ENCODE measurements at places on chromosomes 7 and 10. TPM values are rescaled to one million over a fixed set of nuclear protein-coding genes. Genes with fewer than 3 reads are reported as not detected.

GRCh38 chr10:114042895-114043531, 653 bp upstream of the ADRB1 start:
- DNase-seq = peak; percentile 55

- DNase-seq = no peak
These were observed 423.4 kb downstream of the SORCS1 start for GRCh38 chr10:106741006-106741530.

DNA sequence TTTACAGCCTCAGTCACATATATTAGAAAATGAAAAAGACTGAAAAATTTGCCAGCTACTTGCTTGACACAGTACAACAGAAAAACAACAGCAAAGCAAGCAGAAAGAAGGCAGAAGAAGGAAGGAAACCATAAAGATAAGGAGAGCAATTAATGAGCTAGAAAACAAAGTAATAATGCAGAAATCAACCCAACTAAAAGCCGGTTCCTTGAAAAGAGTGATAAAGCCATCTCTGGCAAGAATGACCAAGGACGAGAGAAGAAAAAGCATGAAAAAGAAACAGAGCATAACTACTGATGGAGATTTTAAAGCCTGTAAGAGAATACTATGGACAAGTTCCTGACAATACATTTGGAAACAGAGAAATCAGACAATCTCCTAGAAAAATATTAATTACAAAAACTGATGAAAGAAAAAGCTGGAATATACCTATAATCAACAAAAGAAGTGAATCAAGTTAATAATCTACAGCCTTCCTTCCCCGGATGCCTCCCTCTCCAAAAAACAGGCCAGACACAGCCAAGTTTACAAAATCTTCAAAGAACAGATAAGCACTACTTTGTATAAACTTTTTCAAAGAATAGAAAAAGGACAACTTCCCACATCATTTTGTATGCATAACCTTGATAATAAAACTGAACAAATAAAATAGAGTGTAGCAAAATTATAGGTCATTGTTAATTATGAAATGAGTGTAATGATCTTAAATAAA, 204.0 kb downstream of the BAMBI start:
- no peak for DNase-seq

DNA sequence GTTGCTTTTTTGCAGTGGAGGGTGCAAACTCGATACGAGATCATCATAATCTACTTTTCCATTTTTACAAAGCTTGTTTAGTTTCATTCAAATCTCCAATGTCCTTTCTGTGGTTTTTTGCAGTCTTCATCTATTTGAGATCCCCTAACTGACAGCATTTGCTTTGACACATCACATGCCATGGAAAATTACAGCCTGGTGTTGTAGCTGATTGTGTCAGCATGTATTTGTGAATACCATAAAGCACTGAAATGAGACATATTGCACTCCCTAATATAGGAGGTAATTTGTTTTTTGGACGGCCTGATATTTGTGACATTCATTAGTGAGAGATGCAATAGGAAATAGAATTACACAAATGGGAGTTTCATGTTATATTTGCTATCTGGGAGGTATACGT, 620.8 kb downstream of the KCNMA1 start:
- no peak for DNase-seq

GRCh38 chr10:12381536-12382156, 32.3 kb downstream of the CAMK1D start:
- DNase-seq = no peak

DNA sequence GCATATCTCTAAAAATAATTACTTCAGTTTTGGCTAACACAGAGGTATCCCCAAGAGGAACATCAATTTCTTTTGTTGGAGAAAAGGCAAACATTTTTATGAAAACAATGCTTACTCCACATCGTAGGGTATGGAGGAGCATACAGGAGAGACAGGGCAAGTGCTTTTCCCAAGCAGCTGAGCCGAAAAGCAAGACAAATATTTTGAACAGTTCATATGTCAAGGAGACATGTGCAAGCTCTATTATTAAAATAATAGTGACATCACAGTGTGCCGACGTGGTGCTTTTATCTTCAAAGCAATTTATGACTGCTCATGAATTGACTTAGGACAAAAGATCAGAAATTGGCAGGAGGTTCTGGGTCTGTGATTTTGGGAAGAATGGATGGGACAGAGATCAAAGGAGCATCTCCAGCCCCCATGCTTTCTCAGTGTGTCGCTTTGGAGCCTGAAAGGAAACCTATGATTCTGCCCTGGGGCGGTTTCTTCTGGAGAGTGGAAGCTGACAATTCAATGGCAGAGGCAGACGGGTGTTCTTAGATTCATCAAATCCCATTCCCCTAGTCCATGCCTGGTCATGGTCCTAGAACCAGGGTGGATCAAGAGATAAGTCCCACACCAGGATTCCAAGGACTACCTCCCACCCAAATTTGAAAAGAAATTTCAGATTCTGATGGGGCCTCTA, 97.1 kb downstream of the JCAD start:
- no peak for DNase-seq

- DNase-seq = peak; percentile 14
These were observed 92.2 kb upstream of the EFCAB10 start for GRCh38 chr7:105673367-105674084.

DNA sequence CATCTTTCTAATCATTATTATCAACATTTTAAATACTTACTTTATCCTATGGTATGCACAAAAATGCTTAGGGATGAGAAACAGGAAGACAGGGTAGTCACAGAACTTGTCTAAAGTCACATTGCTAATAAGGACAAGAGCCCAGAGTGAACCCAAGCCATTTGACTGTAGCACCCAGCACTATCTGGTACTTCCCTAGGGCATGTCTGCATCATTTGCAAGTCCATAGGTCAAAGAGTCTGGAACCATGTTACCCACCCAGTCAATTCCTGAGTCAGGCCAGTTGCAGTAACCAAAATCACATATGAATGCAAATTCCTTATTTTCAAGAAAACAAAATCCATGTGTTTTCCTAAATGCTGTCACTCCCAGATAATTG, 19.1 kb downstream of the ASAH2 start:
- DNase-seq = no peak

- DNase-seq = no peak
These were observed 350.1 kb upstream of the MKI67 start for GRCh38 chr10:128476368-128476725.

Gene FAM20C
- 18.2 TPM for total RNA-seq

Gene ENTPD1
- not detected for total RNA-seq

Gene NXPH1
- total RNA-seq = not detected

Gene MYH16
- total RNA-seq = 1.3 TPM

Gene CPXM2
- not detected for total RNA-seq

Gene EMX2
- 1.5 TPM for total RNA-seq

Measured in foreskin keratinocyte (primary cell).